Brain pericyte (primary cell): ENCODE measurements at places on chromosomes 7 and 10.

DNA sequence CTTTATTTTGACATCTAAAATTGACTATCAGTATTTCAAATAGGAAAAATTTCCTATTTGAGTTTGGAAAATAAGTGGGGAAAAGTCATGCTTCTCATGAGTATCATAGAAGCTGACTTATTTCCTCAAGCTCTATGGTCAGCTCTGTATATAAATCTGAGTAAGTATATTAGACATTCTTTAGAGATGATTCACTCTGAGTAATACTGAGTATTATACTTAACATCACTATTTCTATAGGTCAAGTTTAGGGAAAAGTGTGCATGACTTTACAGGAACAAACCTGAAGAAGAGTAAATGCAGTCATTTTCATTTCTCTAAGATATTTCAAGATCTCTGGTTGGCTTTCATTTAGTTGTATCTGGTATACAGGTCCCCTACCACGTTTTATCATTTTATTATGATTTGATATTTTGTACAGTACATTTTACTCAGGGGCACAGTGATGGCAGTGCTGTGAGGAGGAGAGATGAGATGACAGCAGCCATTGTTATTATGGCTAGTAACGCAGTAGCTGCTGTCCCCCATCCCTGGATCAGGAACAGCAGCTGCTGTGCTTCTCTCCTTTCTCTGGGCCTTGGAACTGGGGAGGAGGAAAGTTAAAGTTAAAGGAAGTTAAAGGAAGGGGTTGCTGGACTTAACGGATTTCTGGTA is 15.2 kb downstream of the SND1 start:
- DNase-seq, result no peak

- no peak for DNase-seq
Observed at GRCh38 chr10:42875798-42876341, 93.3 kb downstream of the BMS1 start.

DNA sequence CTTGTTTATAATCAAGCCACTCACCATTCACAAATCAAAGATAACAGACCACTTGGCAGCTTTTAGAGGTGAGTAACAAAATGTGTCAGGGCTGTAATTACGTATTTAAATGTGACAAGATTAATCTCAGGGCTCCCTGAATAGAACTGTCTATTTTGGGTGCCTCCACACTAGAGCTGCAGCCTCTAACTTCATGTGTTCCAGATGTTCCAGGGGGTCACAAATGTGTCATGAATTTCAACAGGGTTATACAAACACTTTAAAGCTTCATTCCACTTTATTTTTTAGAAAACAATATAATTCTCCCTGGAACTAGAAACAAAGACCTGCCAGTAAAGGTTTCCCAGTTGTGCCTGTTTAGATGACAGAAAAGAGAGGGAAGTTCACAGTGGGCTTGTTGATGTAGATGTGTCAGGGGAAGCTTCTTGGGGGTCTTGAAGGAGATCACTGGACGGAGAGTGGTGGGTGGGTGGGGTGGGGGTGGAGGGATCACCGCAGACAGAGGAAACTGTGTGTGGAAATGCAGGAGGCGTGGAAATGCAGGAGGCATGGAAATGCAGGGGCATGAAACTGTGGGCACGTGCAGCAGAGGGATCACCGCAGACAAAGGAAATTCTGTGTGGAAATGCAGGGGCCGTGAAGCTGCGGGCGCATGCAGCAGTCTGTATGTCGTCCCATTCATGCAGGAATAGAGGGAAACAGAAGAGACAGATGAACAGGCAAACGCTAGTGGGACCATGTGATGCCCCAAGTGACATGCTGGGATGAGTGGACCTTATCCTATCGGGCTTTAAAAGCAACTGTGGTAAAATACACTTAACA is 42.0 kb upstream of the TRIL start:
- no peak for DNase-seq

DNA sequence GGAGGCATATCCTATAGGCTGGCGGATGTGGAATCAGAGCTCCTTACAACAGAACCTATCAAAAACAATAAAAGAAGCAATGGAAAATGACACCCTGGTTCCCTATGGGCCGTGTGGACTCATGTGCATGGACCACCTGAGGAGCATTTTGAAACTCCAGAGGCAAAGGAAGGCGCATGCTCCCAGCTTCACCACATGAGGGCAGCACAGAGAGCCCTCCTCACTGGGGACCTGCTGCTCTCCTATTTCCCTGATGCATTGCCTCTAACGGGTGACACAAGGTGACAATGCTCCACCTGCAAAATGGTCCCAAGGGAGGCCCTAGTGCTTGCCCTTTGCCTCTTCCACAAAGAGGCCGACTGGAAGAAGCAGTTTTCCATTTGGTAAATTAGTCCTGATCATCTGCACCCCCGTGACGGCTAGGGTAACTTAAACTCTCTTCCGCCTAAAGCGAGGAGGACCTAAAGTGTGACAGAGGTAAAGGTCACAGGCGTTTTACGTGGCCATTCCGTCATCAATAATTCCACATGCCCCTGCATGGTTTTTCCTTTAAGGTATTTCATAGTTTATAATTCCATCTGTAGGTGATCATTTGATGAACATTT is 67.7 kb downstream of the GPAM start:
- no peak for DNase-seq

DNA sequence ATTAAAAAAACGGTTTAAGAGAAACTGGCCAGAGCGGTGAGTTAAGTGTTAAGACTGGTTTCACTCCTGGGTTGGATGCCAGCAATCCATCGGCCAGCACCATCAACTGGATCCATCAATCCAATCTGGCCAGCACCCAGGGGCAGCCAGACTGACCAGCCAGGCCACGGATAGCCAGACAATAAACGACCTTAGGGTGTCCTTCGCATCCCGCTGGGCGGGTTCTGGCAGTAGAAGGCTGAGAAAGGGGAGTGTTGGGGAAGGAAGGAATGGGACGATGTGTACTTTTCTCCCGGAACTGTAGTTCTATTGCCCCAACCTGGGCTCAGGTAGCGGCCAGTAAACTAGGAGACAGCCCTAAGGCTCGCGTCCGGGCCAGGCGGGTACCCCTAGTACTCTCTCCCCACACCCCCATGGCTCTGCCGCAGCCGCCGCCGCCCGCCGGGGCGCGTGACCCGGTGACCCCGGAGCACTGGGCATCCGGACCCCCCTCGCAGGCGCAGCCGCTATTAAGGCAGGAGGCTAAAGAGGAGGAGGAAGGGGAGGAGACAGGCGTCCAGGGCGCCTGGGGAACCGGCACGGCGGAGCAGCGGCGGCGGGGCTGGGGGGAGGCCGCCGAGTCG is at the start of gene CASD1:
Gene CASD1, plus strand, starts transcription at position 546 of the 623 bp plus-strand sequence. CDS start 276 bp downstream, outside the sequence.
- DNase-seq, result no peak

DNA sequence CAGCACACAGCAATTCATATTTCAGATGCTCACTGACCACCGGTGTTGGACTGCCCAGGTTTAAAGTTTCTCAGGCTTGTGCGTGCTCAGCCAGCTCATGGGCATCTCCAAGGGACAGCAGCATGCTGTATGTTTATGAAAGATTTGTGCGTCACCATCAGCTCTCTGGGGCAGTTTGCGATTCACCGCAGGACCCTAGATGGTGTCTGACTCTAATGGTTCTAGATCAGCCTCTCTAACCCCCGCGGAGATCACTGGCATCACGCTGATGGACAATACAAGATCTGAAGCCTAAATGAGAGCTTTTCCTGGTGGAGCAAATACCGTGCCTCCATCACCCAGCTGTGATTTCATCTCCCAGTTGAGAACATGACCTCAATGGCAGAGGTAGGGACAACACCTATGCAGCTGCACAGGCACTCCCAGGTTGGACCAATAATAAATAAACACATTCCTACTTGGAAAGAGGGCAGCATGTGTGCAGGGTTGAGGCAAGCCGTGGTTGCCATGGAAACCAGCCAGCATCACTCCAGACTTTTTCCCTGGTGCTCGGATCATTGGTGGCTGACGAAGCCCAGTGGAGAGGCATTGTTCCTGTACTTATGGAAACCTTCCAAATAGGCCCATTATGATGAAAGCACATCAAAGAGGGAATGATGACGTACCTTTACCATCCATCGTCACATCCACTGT is 253.6 kb downstream of the KCNMA1 start:
- DNase-seq, result peak; percentile 90

DNA sequence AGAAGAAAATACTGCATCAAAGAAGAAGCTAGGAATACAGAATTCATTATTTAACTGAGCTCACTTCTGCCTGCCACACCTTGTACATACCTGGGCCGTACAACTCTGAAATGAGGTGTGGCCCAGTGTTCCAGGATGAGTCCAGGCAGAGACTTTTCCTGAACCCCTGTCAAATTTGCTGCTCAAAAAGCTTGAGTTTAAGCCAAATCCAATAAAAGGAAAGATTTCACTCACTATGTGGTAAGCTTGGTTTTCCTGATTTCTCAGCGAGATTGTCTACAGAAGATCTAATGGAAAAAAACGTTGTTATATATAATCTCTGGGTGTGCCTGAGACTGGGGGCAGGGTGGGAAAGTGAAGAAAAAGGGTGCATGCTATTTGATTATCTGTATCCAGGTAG is 72.1 kb upstream of the EGFR start:
- no peak for DNase-seq

DNA sequence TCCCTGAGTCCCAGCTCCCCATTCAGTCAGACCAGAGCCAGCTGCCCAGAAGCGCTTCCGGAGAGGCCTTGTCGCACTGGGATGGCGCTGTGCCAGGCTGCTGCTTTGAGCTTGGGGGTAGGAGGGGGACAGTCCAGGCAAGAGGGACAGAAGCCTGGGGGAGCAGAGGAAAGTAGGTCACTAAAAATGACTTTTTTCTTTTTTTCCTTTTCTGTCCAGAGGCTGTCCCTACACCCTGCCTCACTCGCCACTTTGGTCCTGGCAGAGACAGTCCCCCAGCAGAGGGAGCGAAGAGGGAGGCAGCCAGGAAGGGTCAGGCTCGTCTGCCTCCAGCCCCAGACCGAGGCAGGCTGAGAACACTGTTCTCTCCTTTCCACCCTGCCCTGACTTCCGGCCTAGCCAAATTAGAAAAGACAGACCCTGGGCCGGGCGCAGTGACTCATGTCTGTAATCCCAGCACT is 15.8 kb upstream of the TRIM8 start:
- DNase-seq, result no peak

DNA sequence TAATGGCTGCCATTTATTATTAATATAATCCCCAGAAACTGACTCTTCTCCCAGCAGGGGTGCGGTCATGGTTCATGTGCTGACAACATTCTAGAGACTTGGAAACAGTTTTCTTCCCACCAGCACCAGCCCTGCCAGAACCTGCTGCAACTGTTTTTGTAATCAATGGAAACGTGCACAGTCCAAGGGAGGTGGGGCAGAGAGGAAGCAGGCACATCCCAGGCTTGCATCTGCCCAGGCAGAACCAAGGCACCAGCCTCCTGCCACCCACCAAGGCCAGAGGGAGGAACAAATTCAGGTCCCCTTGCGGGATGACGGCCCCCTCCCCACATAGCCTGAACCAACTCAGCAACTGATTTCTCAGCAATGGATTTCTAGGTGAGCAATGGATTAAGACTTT is 119.0 kb downstream of the OAT start:
- DNase-seq, result no peak

- DNase-seq, result no peak
Observed at GRCh38 chr7:141844256-141844655, 3.0 kb upstream of the PRSS37 start.

DNA sequence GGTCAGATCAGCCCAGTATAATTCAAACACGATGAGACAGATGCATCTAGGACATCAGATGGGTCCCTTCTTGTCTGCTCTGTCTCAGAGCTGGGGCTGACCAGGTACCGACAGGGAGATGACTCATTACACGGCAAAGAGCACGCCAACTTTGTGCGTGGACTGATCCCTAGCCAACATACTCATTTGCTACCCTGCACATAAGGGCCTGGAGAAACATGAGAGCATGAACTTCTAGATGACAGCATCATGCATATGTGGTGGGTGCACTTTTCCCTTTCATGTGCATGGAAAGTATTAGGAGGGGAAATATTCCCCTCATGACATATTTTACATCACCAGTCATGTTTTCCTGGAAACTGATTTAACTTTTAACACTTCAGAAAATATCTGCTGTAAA is 35.1 kb upstream of the NPVF start:
- DNase-seq, result no peak

- no peak for DNase-seq
Observed at GRCh38 chr10:98316661-98317060, 48.7 kb upstream of the LOXL4 start.

- no peak for DNase-seq
Observed at GRCh38 chr10:110073896-110074295, 66.1 kb downstream of the ADD3 start.

GRCh38 chr10:132990684-132991545 is 48.5 kb upstream of the CFAP46 start:
- DNase-seq, result no peak

DNA sequence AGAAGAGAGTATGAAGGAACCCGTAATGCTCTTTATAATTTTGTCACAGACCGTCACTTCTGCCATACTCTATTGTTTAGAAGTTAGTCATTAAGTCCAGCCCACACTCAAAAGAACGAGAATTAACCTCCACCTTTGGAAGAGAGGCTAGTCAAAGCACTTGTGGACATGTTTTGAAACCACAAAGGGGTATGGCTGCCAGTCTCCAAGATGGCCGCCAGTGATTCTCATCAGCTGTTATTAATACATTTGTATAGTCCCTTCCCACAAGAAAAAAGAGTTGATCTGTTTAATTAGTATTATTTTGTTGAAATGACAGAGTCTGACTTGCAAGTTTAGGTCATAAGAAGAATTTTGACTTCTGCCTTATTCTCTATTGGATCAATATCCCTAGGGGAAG is 23.2 kb upstream of the VOPP1 start:
- no peak for DNase-seq

DNA sequence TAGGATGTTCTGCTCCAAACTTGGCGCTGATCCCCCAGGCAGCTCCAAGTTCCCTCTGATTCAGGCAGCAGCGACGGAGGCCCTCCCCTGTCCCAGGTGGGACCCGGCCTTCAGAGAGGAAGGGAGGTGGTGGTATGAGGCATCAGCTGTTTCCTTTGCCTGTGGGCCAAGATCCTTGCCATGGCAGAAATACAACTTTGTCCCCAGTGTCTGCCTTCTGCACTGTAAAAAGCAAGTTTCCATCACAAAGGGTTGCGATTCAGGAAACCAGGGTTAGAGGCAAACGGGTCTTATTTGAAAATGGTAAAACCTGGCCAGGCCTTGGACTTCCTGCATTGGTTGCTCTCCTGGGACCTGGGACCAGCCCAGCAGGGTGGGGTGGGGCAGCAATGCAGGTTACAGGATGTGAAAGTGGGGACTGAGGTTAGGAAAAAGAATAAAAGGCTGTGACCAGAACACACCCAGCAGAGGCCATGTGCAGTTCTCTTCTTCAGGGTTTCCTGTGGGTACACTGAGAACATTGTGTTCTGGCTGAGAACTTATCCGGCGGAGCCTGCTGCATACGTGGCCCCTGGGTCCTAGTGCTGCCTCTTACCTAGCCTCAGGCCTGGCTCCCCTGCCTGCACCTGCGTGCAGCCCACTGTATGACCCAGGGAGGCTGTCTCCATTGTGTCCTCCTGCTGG is 25.1 kb upstream of the DDIT4 start:
- no peak for DNase-seq

DNA sequence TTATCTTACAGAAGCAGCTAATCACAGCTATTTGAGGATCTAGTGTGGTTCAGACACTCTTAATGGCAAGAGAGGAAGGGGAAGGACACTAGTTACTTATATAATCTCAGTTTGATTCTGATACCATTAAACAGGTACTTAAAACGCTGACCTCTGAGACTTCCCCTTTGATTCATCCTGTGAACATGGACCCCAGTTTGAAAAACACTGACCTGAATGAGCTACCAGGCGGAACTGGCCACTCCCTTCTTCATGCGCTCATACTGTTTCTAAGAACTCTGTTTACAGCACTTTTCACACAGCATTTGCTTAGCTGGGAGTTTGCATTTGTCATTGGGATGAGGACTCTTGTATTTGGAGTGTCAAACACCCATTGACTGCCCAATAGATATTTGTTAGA is 45.7 kb downstream of the BEND7 start:
- no peak for DNase-seq
